ENCODE measurements at places on chromosomes 7 and 10.

DNA sequence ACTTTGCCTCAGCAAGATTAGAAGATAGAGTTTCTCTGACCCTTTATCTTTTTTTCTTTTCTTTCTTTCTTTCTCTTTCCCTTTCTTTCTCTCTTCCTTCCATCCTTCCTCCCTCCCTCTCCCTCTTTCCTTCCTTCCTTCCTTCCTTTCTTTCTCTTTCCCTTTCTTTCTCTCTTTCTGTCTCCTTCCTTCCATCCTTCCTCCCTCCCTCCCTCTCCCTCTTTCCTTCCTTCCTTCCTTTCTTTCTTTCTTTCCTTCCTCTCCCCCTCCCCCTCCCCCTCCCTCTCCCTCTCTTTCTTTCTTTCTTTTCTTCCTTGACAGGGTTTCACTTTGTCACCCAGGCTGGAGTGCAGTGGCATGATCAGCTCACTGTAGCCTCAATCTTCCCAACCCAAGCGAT, 40.2 kb upstream of the LCOR start:
- no peak for DNase-seq

DNA sequence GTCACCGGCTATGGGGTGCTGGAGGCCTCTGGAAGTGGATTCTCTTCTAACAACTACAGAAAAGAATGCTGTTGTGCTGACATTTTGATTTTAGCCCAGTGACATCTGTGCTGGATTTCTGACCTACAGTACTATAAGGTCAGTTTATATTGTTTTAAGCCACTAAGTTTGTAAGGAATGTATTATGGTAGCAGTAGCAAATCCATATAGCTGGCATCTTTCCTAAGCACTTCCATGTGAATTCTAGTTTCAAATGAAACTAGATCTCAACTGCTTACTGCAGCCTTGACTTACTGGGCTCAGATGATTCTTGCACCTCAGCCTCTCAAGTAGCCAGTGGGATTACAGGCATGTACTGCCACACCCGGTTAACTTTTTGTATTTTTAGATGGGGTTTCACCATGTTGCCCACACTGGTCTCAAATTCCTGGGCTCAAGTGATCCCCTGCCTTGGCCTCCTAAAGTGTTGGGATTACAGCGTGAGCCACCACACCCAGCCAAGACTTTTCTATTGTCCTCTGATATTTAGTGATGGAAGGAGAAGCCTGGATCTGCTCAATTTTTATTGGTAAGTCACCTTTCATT, 414.0 kb downstream of the PHTF2 start:
- no peak for DNase-seq

DNA sequence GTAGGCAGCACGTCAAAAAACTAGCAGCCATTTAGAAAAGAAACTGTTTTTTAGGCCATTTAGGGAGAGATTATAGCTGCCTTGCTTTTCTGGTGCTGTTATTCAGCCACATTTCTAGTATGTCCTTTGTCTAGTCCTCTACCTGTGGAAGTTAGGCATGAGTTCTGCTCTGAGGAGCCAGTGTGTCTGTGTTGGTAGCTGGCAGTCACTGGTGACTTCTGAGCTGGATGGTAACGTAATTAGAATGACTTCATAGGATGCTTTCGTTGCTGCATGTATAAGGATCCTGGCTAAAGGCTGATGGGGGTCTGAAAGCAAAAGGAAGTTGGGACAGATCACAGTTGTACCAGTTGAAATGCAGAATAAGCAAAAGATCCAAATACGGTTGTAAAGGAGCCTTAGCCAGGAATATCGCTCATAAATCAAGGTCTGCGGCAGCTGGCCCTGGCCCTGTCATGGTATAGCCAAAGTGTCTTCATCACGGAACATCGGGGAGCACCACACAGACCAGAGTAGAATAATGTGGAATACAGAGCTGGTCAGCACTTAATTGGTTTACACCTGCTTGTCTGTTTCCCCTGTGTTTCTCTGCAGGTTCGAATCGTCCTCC, 226.7 kb downstream of the EXOC4 start:
- no peak for DNase-seq

DNA sequence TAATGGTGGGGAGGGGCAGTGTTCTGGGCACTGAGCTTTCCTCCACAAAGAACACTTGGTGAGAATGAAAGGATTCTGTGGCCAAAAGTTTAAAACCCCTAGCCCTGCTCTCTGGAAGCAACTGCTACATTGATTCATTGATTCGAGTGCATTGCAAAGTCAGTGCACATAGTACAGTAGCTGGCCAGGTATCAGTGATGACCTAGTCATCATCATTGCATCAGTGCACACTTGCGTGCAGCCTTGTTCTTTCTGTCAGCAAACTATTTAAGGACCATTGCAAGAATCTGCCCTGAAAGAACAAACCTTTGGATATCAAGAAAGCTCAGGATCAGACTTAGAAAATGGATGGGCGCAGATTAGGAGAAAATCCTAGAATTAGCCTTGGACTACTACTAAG, 47.4 kb downstream of the CUL1 start:
- DNase-seq: no peak

- DNase-seq: no peak
Measured at GRCh38 chr7:98807068-98808048, 62.5 kb downstream of the TMEM130 start.

DNA sequence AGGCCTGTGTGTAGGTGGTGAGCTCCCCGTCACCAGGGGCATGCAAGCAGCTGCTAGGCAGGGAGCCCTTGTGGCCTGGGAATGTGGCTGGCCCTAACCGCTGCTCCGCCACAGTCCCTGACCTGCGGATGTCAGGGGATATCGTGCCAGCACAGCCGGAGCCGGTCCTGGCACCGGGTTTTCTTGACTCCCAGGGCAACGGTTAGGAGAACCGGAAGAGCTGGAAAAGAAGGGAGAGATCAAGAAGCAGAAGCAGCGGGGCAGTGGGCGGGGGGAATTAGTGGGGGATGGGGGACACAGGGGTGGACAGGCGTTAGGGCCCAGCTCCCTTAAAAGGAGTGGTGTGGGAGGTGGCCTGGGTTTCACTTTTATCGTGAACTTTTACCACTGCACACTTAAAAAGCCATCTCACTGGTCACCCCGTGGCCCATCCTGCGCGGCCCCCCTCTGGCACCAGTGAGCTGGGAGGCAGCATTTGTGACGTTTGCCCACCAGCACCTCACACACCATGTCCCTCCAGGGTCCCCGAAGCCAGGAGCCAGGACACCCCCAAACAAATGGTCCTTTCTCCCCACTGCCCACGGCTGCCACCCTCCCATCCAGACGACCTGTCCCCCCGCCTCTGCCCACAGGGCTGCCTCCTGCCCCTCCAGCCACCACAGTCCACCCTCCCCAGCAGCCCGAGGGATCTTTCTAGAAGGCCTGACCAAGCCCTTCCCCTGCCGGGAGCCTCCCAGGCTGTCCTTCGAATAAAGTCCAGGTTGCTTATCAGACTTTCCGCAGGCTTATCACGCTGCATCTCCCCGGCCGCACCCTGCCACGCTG, 1.8 kb upstream of the MICALL2 start:
- DNase-seq: no peak

DNA sequence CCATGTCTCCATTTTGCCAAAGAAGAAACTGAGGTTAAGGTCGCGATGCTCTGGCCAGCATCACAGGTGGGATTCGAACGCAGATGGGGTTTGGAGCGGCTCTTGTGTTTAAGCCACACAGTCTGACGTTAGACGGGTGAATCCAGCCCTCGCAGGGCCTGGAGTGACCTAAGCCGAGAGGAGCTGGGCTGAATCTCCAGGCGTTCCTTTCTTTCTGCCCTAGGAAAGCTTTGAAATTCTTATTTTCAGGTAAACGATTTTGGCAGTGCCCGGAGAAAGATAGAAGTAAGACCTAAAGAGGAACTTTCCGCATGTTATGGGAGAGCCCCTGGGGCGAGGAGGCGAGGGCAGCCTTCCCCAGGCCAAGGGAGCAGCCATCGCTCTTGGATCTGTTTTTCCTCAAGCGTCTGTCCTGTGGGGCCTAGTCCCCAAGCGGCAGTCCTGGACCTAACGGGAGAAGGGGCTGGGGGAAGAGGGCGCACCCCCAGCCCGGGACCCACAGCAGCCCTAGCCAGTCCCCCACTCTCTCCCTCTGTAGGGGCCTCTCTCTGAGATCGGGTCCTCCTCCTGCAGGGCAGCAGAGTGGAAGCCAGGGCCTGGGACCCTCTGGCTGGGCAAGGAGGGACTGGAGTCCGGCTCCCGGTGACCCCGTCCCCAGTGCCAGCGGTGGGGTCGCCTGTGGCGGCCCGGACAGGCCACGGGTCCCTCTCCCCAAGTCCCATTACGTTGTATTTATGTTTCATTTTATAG, 8.9 kb upstream of the LBX1 start:
- DNase-seq: no peak

GRCh38 chr7:77839919-77840318, 41.3 kb downstream of the PHTF2 start:
- DNase-seq: no peak

GRCh38 chr10:126420567-126421300, 32.5 kb upstream of the ADAM12 start:
- no peak for DNase-seq

DNA sequence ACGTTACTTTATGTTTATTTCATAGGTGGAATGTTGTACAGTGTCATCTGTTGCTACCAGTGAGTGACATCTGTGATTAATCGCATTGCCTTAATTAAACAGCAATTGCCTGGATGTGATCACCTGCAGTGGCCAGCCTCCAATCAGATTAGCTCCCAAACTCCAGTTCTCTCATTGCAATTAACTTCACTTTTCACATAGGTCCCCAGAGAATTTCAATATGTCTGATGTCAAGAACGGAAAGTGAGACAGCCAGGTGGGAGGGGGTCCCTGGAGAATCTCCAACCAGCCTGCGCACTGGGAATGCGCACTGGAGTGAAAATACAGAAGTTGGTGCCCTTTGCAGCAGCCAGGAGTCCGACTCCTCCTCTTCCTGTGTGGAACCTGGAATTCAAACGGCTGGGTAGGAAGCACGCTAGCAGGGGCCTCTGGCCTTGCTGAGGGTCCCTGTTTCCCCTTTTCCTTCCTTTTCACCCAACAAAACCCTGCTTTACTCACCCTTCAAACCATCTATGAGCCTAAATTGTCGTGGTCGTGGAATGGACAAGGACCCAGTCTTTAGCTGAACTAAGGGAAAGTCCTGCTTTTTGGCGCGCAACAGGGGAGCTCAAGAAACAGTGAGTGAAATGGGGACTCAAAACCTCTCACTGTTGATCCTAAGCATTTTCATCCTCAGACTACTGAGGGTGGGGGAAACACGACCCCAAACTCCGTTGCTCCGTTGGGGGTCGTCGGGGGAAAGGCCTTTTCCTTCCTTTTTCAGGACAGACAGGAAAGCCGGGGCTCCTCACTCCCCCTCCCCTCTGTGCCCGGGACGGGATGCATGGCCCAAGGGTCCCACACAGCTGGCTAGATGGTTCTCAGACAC, 1355.5 kb upstream of the LRRTM3 start:
- no peak for DNase-seq

GRCh38 chr10:95363303-95363912, 72.6 kb upstream of the PDLIM1 start:
- peak; percentile 54 for DNase-seq

GRCh38 chr7:12759151-12759550, 71.7 kb downstream of the ARL4A start:
- DNase-seq: no peak

DNA sequence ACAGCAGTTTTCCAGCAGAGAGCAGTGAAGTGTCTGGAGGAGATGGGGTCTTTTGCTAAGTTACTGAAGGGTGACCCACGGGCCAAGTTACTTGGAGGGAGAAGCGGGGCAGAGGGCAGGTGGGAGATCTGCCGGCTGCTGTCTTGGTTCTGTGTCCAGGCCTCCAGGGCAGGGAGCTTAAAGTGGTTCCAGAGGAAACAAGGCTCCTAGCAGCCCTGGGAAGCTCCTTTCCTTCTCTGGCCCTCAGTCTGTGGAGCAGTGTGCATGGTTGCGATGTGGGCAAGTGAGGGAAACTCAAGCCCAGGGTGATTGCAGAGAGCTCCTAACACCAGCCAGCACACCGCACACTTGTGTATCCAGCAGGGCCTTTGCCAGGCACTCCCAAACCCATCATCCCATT, 6.3 kb downstream of the GHRHR start:
- no peak for DNase-seq

DNA sequence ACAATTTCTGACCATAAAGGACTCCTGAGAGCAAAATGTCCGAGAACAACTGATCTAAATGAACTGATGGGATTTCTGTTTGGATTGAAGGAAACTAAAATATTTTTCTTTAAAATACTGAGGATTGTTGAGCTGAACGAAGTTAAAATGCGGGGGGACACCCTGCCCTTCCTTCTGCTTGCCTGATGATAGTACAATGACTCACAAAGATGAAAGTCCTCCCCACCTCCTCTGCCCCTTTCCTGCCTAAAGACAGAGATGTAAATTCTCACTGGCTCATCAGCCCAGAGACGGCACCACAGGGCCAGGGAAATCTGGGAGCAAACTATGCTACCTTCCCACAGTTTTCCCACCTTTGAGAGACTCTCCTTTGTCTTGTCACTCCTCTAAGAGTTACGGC, 180.6 kb downstream of the PHTF2 start:
- DNase-seq: no peak

- no peak for DNase-seq
Measured at GRCh38 chr10:49666685-49667084, 12.8 kb upstream of the C10orf53 start.

GRCh38 chr10:18421726-18422293, 229.6 kb downstream of the NSUN6 start:
- no peak for DNase-seq

DNA sequence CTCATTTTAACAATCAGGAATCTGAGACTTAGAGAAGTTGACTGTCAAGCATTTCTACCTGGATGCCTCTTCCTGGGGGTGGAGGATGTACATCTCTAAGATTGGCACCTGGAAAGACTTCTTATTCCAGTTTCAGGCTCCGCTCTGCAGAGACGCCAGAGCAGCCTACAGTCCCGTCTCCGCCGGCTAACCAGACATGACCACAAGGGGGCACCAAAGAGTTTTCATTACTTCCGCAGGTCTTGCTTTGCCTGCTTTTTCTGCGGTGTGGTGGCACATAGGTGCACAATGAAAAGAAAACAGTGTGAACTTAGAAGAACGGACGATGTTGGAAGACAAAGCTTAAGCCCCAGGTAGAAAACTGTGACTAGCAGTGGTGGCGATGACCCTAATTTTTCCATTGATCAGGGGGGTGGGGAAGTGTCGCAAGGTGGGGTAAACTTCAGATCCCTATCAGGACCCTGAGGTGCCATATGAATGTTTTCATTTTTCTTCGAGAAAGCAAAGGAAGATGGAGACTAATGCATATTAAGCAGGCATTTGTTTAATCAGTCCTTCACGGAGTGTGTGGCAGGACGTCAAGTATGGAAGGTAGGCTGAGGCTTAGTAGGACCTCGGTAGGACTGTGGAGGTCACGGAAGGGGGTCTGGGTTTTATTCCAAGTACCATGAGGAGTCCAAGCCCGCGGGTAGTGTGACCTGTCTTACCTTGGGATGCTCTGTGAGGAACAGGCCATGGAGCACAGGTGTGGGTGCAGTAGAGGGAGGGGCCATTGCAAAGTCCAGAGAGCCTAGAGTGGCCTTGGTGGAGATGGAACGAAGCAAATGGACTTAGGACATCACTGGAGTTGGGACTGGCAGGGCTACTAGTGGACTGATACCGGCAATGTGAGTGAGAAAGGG, 60.1 kb upstream of the SORCS3 start:
- peak; percentile 32 for DNase-seq

DNA sequence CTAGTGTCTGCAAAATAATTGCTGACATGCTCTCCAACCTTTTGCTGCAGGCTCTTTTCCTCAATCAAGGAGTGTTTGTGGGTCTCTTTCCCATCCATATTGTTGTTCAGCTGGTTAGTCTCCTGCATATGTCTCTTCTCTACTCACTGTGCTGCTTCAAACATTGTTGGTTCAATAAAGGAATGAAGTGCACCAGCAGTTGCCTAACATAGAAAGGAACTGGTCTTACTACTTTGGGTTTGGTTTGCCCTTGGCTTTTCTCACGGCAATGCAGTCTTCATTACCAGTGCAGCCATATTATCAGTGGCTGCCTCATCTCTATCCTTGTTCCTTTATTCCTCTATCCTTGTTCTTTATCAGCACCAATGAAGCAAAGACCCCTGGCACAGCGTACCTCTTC, 169.7 kb upstream of the TPK1 start:
- DNase-seq: no peak

Measured in NCI-H526 (cell line).